ENCODE measurements at places on chromosomes 16 and 17.

- DNase-seq, result no peak
Observed at GRCh38 chr16:11118479-11118878, 137.5 kb downstream of the SOCS1 start.

GRCh38 chr17:42676424-42677011 is at the start of gene PLEKHH3:
PLEKHH3 (minus strand) TSS chr17:42676994; CDS start chr17:42676563, 431 bp downstream.
- no peak for DNase-seq

- DNase-seq, result no peak
Observed at GRCh38 chr16:54696522-54696921, 234.1 kb upstream of the IRX5 start.

GRCh38 chr16:73432850-73433730 is 385.2 kb upstream of the ZFHX3 start:
- DNase-seq, result no peak

DNA sequence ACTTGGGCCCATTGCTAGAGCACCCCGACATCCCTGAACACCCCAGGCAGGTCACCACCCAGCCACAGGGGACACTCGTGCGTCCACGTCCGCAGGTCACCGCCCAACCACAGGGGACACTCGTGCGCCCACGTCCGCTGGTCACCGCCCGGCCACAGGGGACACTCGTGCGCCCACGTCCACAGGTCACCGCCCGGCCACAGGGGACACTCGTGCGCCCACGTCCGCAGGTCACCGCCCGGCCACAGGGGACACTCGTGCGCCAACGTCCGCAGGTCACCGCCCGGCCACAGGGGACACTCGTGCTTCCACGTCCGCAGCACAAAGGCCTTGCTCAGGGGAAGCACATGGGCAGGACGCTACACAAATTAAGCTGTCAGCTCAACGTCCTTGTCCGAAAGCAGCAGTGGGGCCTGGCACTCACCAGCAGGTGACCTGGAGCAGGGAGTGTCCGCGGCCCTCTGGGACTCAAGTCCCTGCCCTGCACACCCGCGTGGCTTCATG is 17.7 kb downstream of the GALNS start:
- DNase-seq, result no peak

DNA sequence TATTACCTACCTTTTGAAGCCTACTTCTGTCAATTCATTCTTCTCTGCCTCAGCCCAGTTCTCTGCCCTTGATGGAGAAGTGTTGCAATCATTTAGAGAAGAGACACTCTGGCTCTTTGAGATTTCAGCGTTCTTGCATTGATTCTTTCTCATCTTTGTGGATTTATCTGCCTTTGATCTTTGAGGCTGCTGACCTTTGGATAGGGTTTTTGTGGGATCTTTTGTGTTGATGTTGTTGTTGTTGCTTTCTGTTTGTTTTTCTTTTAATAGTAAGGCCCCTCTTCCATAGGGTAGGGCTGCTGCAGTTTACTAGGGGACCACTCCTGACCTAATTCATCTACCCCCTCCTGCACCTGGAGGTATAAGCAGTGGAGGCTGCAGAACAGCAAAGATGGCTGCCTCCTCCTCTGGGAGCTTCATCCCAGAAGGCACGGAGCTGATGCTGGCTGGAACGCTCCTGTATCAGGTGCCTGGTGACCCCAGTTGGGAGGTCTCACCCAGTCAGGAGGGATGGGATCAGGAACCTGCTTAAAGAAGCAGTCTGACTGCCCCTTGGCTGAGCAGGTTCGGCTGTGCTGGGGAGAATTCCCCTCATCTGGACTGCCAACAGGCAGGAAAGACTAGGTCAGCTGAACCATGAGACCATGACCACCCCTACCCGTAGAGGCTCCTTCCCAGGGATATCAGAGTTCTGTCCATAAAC is 28.0 kb downstream of the NFATC3 start:
- no peak for DNase-seq

GRCh38 chr16:15856182-15856581 is 646 bp downstream of the MYH11 start:
- no peak for DNase-seq

- DNase-seq, result no peak
Observed at GRCh38 chr16:13956635-13957196, 36.8 kb downstream of the ERCC4 start.

Measured in Caco-2 (cell line).